Vagina (tissue), 2 donors: ENCODE measurements at places on chromosomes 3 and 15. TPM values are rescaled to one million over a fixed set of nuclear protein-coding genes. Genes with fewer than 3 reads are reported as not detected.

GRCh38 chr3:50624634-50625033 lies 7.7 kb downstream of the MAPKAPK3 start:
- no peak for DNase-seq
- no peak overlapping the region for H3K27ac ChIP-seq
- peaks cover 72% of the 10 kb centered on the region for H3K4me1 ChIP-seq
- no peaks in the 10 kb centered on the region for H3K36me3 ChIP-seq

GRCh38 chr15:39997031-39997430 lies 42.0 kb downstream of the SRP14 start:
- no peak overlapping the region for H3K27ac ChIP-seq
- no peaks in the 10 kb centered on the region for H3K27me3 ChIP-seq
- H3K36me3 ChIP-seq: no peaks in the 10 kb centered on the region
- no peak overlapping the region for H3K4me3 ChIP-seq
- no peaks in the 10 kb centered on the region for H3K4me1 ChIP-seq

DNA sequence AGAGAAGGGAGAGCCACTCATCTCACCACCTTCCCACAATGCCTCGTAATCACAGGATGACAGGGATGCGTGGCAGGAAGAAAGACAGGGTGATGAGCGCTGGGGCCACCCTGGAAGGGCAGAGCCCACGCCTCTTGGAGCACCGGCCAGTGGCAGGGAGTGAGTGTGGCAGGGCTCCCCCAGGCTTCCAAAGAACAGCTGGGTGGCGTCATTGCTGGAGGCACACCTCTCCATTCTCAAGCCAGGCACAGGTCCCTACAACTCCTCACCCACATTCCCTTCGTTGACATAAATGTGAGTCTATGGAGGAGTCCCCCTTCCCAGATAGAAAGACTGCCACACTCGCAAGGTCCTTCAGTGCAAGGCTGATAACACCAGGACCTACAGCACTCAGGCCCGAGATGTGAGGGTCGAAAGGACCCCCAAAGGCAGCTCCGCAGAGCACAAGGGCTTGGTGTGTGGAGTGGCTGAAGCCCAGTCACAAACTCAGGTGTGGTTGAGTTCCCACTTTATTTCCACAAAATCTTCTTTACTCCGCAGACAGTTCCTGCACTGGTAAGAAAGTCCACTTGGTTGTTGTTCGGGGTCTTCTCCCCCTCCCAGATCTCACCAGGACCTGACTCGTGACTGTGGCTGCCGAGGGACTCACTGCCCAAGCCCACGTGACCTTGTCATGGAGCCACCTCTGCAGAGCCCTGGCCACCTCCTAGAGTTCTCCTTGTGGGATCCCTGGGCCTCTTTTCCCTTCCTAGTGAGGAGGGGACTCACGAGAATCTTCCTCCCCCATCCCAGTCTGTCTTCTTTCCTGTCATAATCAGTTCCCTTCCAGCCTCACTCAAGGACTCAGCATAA lies 22.4 kb upstream of the CORO2B start:
- H3K4me3 ChIP-seq: no peak overlapping the region
- H3K36me3 ChIP-seq: no peaks in the 10 kb centered on the region
- H3K27me3 ChIP-seq: no peaks in the 10 kb centered on the region
- peak; percentile 79 for DNase-seq
- peaks cover 9% of the 10 kb centered on the region for H3K4me1 ChIP-seq
- H3K27ac ChIP-seq: no peak overlapping the region

DNA sequence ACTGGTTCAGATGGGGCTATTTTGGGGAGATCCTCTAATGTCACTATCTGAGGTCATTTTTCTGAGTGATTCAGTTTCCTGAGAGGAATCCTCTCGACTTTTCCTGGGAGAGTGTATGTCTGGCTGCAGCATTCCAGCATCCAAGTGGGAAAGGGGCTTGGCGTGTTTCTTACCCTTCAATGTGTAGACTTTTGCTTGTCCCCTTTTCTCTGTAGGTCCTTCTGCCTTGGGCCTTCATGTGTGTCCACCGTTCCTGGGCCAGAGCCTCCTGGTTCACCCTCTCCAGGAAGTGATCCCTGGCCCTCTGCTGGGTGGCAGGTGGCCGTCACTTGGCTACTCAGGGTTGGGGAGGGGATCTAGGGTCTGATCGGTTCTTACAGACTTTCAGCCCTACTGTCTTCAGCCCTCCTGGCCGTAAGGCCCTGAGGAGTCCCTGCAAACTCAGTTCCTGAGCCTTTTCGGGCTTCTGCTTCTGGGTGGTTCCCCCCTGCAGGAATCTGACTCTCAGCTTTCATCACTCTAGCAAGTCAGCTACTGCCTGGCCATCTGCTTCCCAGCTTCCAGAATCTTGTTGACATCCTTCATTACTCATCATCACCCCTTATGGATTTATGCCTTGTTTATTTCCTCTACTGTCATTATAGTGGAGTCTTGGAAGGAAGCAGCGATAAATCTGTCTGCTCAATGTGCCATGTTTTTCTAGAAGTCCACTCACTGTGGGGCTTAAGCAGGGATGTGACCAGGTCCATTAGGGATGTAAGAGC lies 36.5 kb downstream of the GOLGA6L10 start:
- peak; percentile 89 for DNase-seq
- H3K27ac ChIP-seq: no peak overlapping the region
- H3K4me1 ChIP-seq: no peaks in the 10 kb centered on the region
- no peaks in the 10 kb centered on the region for H3K36me3 ChIP-seq
- H3K4me3 ChIP-seq: no peak overlapping the region

The ST8SIA2 gene
- total RNA-seq: not detected

- no peak overlapping the region for H3K4me3 ChIP-seq
- DNase-seq: no peak
- no peak overlapping the region for H3K27ac ChIP-seq
- H3K27me3 ChIP-seq: no peaks in the 10 kb centered on the region
- no peaks in the 10 kb centered on the region for H3K36me3 ChIP-seq
- H3K4me1 ChIP-seq: peaks cover 22% of the 10 kb centered on the region
Observed at GRCh38 chr3:133944641-133945380, 49.1 kb upstream of the RAB6B start.

The FGF12 gene
- total RNA-seq: 1.5 TPM

GRCh38 chr15:63347074-63347857 lies 34.4 kb downstream of the CA12 start:
- no peak overlapping the region for H3K4me3 ChIP-seq
- H3K36me3 ChIP-seq: peaks cover 4% of the 10 kb centered on the region
- peaks cover 64% of the 10 kb centered on the region for H3K4me1 ChIP-seq
- H3K27ac ChIP-seq: peak overlapping the region; percentile 73

The C3orf20 gene
- total RNA-seq: 0.49 TPM

The PRSS50 gene
- not detected for total RNA-seq

GRCh38 chr3:42424911-42425310 lies 14.5 kb upstream of the LYZL4 start:
- H3K4me1 ChIP-seq: no peaks in the 10 kb centered on the region
- no peak overlapping the region for H3K27ac ChIP-seq
- no peak overlapping the region for H3K4me3 ChIP-seq
- H3K36me3 ChIP-seq: no peaks in the 10 kb centered on the region
